ENCODE measurements at places on chromosomes 4 and X. TPM values are rescaled to one million over a fixed set of nuclear protein-coding genes. Genes with fewer than 3 reads are reported as not detected.
A peak's percentile ranks its signal among the peaks of the same experiment; 100 is the strongest.

DNA sequence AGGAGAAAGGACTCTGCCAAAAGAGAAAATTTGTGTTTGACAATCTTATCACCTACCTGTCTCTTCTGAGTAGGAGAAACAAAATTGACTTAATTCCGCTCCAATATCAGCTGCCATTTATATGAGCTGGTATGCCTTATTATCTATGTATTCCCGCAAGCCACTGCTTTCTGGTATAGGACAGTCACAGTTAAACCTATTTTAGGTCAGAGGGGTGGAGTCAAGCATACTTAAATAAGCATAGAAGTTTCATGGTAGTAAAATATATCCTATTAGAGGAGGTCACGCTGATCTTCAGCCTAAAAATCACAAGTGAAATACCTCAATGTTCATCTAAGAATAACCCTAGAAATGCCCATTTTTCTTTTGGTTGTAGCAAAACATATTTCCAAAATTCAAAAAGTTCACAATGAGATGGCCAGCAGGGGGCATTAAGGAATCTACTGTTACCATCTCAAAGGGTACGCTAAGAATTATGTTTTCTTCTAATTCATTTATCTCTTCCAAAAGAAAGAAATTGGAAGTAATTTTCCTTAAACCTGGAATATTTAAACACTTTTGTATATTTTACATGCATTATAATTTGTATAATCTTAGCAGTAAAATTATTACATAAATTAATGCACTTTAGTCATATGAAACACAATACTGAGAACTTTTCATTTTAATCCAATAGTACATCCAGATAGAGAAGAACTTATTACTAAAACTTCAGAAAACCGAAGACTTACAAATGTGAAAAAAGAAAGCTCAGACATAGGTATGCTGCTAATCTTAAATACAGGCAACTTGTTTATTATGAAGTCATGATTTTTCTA, 10.5 kb downstream of the PPAT start:
- no peaks in the 10 kb centered on the region for H3K36me3 ChIP-seq
- peak; percentile 35 for DNase-seq
- no peaks in the 10 kb centered on the region for H3K4me1 ChIP-seq
- H3K27ac ChIP-seq: no peak overlapping the region

The ZFP92 gene
- not detected for polyA plus RNA-seq

DNA sequence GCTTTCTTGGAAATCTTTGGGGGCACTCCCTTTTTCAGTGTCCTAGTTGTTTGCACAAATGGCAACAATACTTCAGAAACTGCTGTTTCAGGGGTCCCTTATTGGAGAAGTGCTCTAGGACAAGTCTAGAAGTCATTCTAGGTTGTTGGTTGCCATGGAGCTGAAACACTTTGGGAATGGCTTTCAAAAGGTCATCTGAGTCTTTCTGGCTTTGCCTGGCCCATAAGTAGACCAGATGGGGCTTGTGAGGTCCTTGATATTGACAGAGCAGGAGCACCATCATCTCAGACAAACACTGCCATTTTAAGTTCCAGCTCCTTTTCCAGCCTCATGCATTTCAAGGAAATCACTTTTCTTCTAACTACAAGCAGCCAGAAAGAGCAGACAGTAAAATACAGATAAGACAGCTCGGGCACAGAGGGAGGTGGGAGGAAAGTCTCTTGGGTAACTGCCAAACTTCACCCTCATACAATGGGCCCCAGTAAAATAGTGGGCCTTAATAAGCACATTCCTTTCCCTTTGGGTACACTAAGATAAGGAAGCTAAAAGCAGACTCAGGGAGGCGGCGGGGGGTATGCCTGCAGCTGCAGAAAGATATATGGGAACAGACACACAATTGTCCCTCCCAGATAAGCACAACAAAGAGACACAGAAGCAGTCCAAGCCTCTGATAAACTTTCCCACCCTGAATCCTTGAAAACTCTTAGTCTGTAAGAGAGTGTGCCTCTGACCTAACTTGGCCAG, 8.5 kb upstream of the NXF3 start:
- peaks cover 8% of the 10 kb centered on the region for H3K27me3 ChIP-seq
- no peaks in the 10 kb centered on the region for H3K4me1 ChIP-seq
- no peak overlapping the region for H3K27ac ChIP-seq
- no peak overlapping the region for H3K4me3 ChIP-seq

- H3K27ac ChIP-seq: no peak overlapping the region
- no peak for DNase-seq
- H3K27me3 ChIP-seq: no peaks in the 10 kb centered on the region
- no peaks in the 10 kb centered on the region for H3K4me1 ChIP-seq
Measured at GRCh38 chr4:62474802-62475201, 1274.7 kb downstream of the ADGRL3 start.

- H3K27ac ChIP-seq: no peak overlapping the region
- peaks cover 42% of the 10 kb centered on the region for H3K4me1 ChIP-seq
Measured at GRCh38 chr4:7665321-7665720, 230.6 kb upstream of the PSAPL1 start.

The SHROOM4 gene
- not detected for polyA plus RNA-seq

DNA sequence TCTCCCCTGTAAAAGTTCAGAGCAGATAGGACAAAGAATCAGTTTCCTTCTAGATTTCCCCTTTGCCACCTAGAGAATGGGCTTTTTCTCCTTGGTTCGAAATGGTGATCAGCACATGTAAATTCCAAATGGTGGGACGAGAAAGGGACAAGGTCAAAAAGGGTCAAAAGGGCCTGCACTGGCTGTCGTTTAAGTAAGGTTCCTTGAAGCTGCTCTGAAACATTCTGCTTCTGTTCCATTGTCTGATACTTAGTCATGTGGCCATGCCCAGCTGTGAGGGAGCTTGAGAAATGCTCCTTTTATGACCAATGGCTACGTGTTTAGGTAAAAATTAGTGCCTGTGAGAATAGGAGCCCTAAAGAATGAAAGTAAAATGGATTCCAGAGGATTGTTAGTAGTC, 165.9 kb upstream of the CENPE start:
- H3K27ac ChIP-seq: no peak overlapping the region
- DNase-seq: no peak
- H3K4me3 ChIP-seq: no peak overlapping the region
- H3K4me1 ChIP-seq: no peaks in the 10 kb centered on the region
- H3K36me3 ChIP-seq: no peaks in the 10 kb centered on the region
